ENCODE measurements at places on chromosomes 3 and 15.

DNA sequence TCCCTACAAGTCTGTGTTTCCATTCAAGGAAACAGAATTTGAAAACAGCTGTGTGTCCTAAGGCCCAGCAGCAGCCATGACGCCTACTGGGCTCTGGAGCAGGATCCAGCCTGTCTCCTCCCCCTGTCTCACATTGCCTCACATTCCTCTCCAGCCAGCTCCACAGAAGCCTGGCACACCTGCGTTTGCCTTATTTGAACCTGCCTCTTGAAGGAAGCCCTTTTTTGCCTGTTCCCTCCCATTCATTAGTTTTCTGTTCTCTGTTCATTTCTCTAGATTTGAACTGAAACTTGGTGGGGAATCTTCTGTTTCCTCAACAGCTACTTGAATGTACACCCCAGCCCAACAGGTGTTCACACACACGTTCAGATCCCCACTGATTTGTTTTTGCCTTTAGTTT, 890.5 kb downstream of the TUSC7 start:
- DNase-seq, result no peak

GRCh38 chr3:15839568-15839967, 41.8 kb upstream of the ANKRD28 start:
- DNase-seq, result no peak

DNA sequence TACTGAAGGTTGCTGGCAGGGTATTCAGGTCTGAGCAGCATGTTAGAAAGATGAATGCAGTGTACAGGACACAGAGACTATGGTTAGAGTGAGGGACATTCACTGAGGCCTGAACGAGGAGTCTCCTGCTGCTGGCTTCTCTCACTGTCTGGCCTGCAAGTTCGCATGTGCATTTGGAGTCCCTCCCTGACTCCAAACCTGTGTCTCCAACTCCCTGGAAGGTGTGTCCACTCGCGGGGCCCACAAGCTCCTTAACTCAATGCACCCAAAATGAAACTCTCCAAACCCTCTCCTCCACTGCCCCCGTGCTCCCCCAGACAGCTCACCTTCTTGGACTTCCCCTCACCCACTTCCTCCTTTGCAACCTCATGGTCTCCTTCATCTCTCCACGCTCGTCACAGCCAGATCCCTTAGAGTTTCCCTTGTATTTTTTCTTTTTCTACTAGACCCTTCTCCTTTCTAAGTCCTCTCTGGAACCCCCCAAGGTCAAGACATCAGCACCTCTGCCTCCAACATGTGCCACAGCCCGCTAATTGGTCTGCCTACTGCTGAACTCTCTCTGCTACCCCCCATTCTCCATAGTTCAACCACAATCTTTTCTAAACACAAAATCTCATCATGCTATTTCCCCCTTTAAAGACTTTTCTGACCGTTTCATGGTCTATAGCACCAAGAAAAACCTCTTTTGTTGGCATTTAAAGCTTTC, 58.3 kb downstream of the HES1 start:
- DNase-seq, result no peak

DNA sequence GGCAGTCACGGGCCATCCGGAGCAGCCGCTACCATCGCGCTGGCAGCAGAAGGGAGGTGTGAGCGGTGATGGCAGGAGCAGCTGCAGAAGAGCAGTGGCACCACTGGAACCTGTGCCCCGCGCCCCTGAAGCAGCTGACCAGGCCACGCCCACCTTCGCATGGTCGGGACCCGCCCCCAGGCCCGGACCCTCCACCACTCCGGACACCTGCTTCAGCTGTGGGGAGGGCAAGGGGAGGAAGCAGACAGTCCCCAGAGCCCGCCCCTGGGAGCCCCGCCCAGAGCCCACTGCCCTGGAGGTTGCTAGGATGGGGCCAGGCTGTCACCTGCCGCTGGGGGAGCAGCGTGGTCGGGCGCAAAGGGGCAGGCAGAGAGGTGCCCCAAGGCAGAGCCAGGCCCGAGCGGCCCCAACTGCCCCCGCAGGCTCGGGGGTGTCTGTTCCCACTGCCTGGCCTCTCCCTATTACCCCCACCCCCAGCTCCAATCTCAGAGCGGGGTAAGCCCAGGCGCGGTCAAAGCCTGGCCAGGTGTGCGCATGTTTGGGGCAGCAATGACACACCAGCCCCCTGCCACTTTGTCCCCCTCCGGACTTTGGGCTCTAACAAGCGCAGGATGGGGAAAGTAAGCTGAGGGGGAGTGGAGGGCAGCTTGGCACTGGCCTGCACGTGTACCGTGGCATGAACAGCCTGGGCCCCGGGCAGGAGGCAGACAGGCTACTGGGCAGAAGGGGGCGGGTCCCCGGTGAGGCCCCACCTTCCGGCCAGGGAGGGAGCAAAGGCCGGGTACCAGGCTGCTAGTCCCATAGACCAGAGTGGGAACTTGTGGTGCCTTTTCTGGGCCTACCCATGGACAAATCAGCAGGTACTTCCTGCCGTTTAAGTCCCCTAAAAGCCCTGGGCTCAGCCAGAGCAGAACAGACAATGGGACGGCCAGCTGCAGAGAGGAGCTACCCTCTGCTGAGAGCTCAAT, 8.7 kb downstream of the SPCS1 start:
- no peak for DNase-seq

- no peak for DNase-seq
Observed at GRCh38 chr15:59373215-59373614, 544 bp upstream of the MYO1E start.

DNA sequence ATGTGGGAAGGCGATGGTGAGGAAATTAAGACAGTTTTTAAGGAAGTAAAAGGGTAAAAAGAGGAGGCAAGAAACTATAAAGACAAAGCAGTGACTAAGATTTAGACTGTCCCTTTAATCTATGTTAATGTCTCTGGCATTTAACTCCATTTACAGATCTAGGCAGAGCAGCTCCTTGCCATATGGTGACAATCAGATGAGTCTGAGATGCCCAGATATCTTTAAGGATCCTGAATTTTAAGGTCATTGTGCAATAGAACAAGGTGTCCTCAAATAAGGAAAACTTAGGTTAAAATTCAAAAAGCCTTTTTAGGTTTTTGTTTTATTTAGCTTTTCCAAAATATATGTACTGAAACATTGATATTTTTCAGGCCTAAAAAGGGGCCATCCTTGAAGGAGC, 24.1 kb downstream of the RASGRP1 start:
- DNase-seq, result no peak

DNA sequence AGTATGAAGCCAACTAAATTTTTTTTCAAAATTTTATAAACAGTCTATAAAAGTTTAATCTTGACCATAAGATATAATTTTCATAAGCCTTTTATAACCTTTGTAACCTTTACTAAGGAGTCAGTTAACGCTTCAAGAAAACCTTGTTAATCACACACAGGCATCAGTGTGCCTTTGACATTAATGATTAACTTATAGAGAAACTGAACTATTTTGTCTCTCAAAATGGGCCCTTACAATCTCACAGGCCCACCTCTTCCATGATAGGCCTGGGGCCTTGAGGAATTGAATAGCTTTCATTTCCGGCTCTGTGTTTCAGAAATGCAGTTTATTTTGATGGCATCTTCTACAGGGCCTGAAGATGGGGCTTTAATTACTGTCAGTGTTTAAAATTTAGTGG, 70.1 kb downstream of the CD200 start:
- DNase-seq, result no peak

- no peak for DNase-seq
Observed at GRCh38 chr3:65005486-65005885, 317.7 kb upstream of the ADAMTS9 start.

DNA sequence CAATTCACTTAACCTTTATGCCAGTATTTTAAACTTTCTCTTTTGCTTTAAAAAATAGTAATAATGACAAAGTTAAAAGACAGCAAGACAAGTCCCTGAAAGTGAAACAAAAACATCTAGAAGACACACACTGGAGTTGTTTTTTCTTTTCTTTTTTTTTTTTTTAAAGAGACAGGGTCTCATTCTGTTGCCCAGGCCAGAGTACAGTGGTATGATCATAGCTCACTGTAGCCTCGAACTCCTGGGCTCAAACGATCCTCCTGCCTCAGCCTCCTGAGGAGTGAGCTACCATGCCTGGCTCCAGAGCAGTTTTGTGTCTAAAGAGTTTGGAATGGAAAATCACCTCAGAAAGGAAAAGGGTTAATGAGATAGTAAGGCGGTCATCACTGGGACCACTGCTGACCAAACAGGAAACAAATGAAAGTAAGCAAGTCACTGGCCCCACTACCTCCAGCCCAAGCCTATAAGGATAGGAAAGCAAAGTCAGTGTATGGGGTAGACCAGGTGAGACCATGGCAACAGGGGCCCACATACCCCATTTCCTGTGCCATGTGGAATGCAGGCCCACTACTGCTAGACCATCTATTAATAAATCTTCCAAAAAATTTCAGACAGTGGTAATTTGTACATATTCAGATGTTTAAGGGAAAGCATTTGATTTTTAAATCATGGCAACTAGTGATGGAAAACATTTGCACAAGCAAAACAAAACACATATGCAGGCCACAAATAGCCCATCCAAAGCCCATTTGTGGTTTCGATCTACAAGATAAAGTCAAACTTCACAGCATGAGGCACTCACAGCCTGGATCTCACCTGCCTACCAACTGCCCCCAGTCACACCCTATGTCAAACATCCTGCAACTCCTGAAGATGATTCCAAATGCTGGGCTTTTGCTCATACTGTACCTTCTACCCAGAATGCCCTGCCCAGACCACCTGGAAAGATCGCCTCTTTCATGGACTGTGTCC, 62.6 kb downstream of the OSBPL10 start:
- no peak for DNase-seq

GRCh38 chr15:70320482-70320881, 222.8 kb upstream of the TLE3 start:
- DNase-seq, result peak; percentile 1

GRCh38 chr15:52193321-52193720, 2.1 kb upstream of the GNB5 start:
- no peak for DNase-seq

- DNase-seq, result no peak
Observed at GRCh38 chr15:88231909-88232644, 24.5 kb downstream of the NTRK3 start.

GRCh38 chr3:39467394-39468107, at the start of gene MOBP:
MOBP (plus strand) TSS chr3:39467680; CDS start chr3:39502070, 34,390 bp downstream.
- DNase-seq, result no peak

DNA sequence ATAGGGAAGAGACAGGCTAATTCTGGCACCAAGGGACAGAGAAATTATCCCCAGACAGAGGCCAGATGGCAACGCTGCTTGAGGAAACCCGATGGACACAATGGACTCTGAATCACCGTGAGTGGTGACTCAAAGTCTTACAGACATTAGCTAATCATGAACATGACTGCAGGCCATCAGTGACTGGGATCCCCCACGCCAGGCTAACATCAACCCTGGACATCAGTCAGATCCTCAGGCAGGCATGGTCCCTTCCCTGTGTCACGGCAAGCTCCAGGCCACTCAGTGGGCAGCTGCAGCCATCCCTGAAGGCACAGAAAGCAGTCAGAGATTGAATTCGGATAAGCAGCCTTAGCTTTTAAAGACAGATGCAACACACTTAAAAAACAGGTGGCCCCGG, 23.8 kb upstream of the OXTR start:
- no peak for DNase-seq

DNA sequence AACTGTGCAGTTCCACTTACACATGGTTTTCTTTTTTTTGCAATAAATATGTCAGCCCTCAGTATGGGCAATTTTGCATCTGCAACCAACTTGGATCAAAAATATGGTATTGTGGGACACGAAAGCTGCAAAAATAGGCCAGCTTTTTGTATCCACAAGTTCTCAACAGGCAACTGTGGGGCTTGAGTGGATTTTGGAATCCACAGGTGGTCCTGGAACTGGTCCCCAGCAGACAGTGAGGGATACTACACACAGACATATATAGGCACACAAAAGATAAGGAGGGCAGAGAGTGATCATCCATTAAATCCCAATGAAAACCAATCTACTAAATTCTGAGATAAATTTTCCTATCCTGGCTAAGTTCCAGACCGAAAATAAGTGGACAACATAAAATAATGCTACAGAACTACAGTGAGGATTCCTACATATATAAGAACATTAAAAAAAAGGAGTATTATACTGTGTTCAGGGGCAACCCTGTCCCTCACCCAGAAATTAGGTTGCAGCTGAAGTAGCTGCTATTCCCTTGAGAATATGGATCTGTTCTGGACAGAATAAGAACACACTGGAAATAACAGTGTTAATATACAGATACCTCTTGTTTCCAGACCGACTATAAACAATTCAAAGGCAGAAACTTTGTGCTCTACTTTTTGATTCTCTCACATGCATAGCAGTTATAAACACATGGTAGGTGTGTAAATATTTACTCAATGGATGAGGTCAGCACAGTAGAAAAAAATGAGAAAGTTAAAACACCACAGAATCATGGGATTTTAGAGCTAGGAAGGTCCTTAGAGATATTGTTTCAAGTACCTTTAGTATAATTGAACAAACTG, 25.4 kb downstream of the DENND4A start:
- no peak for DNase-seq

DNA sequence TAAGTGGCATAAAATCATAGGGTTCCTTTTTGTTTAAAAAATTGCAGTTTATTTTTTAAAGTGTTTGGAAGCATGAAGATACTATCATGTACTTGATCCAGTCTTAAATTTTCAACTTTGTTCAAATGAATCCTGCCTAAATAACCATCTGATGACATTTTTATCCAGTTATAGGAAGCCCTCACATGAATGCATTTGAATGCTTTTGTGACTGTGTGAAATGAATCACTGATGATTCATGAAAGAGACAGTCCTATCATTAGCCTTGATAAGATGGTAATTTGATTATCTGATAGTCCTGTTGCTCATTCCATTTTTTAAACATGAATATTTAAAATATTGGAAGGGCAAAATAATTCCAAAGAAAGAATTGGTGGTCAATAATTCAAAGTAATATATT, 401.9 kb upstream of the ROBO2 start:
- DNase-seq, result no peak

DNA sequence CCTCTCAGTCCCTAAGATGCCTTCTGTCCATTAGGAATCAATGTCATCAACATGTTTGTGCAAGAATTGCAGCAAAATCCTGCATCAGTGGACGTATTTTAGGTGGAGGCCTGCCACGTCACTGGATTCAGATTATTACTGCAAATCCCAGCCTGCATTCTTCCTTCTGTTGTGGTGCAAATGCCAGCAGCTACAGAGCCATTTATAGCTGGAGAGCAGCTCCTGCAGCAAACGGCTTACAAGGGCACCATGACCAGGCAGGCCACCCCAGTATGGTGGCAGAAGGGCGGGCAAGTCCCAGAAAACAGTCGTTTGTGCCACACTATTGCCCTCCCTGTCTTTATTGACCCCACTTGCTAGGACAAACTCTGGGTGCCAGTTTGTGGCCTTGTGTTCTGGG, 74.7 kb downstream of the SNRK start:
- no peak for DNase-seq

- no peak for DNase-seq
Observed at GRCh38 chr15:46456456-46456855, 821.6 kb downstream of the SQOR start.

DNA sequence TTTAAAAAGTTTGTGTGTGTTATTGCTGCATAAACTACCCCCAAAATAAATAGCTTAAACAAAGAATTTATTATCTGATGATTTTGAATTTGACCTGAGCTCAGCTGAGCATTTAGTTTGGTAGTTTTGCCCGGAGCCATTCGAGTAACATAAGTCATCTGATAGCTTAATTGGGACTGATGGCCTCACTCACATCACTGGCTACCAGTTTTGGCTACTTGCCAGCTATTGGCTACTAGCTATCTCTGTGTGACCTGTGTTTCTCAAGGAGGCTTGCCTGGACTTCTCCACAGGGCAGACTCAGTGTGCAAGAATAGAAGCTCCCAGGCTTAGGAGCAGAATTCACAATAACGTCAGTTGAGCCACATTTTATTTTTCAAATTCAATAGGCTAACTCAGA, 9.0 kb downstream of the CNTN3 start:
- no peak for DNase-seq

GRCh38 chr3:46299608-46300460, 54.1 kb upstream of the CCR2 start:
- no peak for DNase-seq

- no peak for DNase-seq
Observed at GRCh38 chr3:129548104-129548965, 5.4 kb downstream of the H1-8 start.

All from GF-D8 (cell line).